ENCODE measurements at places on chromosomes 12 and 14. TPM values are rescaled to one million over a fixed set of nuclear protein-coding genes. Genes with fewer than 3 reads are reported as not detected.
A peak's percentile ranks its signal among the peaks of the same experiment; 100 is the strongest.

- DNase-seq: no peak
Observed at GRCh38 chr14:92677087-92677668, 71.2 kb downstream of the LGMN start.

GRCh38 chr12:115075552-115076170, 391.7 kb upstream of the TBX3 start:
- DNase-seq: no peak

The TGM1 gene
- total RNA-seq: 3.0 TPM

The BCL2L2 gene
- total RNA-seq: 54.2 TPM

The RDH12 gene
- total RNA-seq: 166 TPM

The MORN3 gene
- total RNA-seq: 0.69 TPM

The RAP1B gene
- 111 TPM for total RNA-seq

DNA sequence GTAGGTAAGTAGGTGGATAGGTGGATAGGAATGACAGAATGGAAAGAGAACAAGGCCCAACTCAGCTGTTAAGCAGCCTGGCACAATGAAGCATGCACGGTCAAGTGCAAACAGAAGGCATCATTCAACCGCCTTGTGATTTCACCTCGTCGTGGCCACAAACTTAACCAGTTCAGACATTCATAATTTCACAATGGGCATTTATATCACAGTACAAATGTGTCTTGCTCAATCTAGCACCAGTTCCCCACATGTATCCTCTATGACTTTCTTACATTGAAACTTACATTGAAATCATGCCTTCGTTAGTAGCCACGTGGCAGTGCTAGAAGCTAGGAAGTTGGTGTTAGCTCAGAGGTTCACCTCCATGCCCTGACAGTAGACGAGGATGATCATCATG, 207.5 kb downstream of the ETV6 start:
- DNase-seq: no peak

GRCh38 chr14:96519970-96520369, 17.8 kb downstream of the PAPOLA start:
- DNase-seq: no peak

The ORMDL2 gene
- 66.2 TPM for total RNA-seq

GRCh38 chr14:89373185-89373584, 43.8 kb downstream of the FOXN3 start:
- DNase-seq: no peak

DNA sequence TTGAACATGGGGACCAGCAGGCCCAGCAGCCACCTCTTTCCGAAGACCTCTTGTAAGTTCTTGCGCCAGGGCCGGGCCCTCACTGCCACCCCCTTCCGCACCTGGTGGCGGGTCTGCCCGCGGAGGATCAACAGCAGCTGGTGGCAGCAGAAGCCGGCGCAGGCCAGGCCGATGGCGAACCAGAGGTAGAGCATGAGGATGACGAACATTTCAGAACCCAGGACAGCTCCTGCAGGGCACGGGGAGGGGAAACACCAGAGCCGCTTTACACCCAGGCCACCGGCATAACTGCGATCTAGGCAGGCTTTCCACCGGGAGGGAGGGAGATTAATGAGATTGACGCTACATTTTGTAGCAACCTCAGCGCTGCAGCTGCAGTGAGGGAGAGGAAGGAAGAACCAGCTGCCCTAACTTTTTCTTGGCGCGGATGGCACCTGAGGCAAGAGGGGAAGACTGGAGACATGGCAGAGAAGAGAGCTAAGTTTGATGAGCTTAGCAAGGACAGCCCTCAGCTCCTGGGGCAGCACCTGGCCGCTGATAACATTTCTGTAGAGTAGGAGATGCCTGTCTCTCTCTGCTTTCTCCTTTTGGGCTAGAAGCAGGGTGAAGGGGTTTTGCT, 7.8 kb downstream of the ZDHHC22 start:
- peak; percentile 75 for DNase-seq

The TSPAN19 gene
- total RNA-seq: not detected

DNA sequence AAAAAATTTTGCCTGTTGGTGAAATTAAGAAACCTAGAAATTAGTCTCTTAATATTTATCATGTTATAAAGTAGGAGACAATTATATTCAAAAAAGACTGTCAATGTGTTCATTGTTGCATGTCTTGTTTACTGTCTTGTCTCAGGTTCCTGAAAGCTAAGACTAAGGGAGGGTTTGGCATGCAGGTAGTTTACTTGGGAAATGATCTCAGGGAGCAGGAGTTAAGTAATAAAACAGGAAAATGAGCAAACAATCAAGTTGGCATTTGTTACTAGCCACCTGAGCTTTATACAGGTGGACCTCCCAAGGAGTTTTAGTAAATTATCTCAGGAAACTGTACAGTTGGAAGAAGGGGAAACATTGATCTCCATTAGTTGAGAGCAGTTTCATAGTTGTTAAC, 188.0 kb upstream of the MDGA2 start:
- DNase-seq: no peak

DNA sequence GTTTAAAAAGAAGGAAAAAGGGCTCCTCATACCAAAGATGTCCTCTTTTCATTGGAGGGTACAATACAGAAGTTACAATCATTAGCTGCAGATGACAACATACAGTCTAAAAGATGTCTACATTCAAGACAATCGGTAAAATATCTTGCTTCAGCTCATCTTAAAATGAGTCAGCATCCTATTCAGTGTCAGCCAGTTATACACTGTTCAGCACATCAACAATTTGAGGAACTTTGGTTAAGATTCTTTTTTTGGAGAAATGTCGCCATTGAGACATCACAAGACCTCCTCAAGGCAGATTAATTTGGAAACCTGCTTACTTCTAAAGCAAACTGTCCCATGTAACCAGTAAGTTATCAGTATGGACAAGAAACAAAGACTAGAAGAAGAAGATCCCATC, 100.7 kb upstream of the SLC38A4 start:
- DNase-seq: no peak

- no peak for DNase-seq
Observed at GRCh38 chr12:31620311-31620710, 29.4 kb upstream of the DENND5B start.

GRCh38 chr12:84247931-84248330, 664.7 kb downstream of the SLC6A15 start:
- no peak for DNase-seq

The AKAP5 gene
- total RNA-seq: 1.5 TPM

- no peak for DNase-seq
Observed at GRCh38 chr12:22321638-22322037, 12.9 kb downstream of the ST8SIA1 start.

DNA sequence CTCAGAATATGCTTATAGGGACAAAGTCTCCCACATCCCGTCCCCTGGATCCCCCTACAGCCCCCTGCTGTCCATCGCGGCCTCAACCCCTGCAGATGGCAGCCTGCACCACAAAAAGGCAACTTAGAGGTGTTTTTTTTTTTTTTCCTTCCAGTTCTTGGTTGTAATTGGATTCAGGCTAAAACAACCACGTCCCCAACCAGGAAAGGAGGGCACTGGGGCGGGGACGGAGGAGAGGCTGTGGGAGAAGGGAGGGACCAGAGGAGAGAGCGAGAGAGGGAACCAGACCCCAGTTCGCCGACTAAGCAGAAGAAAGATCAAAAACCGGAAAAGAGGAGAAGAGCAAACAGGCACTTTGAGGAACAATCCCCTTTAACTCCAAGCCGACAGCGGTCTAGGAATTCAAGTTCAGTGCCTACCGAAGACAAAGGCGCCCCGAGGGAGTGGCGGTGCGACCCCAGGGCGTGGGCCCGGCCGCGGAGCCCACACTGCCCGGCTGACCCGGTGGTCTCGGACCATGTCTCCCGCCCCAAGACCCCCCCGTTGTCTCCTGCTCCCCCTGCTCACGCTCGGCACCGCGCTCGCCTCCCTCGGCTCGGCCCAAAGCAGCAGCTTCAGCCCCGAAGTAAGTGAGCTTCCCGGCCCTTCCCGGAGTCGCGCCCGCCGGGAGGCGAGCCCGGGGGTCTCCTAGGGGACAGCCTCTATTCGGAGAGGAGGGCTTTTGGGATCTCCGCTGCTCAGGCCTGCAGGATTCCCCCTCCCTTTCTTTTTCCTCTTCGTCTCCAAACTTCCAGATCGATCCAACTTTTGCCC, at the start of gene MMP14:
TSS of gene MMP14 (plus strand) at position 285 of the 813 bp plus-strand sequence. CDS start at position 518, 233 bp downstream.
- DNase-seq: peak; percentile 68

The AKAP6 gene
- 40.1 TPM for total RNA-seq

The KLRD1 gene
- 1.8 TPM for total RNA-seq

DNA sequence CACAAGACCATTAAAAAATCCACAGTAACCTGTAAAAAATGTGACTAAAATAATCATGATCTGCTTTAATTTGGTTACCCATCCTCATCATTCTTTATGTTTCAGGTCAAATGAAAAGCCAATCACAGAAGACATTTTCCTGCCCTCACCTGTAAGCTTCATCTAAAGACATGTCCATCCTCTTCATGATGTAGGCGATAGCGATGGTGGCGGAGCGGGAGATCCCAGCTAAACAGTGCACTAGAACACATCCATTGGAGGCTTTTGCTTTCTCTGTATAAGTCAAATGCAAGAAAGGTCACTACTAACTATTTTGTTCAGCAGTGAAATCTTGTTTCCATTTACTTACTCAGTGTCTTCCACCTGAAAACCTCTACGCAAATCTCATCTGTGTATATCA, 82.6 kb downstream of the DUSP16 start:
- no peak for DNase-seq

The PSMC6 gene
- total RNA-seq: 61.6 TPM

The AMDHD1 gene
- 1.2 TPM for total RNA-seq

The RFLNA gene
- 0.49 TPM for total RNA-seq

- peak; percentile 32 for DNase-seq
Observed at GRCh38 chr12:70719672-70720420, 82.6 kb upstream of the PTPRB start.

GRCh38 chr12:92486443-92487137, 216.2 kb upstream of the PLEKHG7 start:
- DNase-seq: no peak

DNA sequence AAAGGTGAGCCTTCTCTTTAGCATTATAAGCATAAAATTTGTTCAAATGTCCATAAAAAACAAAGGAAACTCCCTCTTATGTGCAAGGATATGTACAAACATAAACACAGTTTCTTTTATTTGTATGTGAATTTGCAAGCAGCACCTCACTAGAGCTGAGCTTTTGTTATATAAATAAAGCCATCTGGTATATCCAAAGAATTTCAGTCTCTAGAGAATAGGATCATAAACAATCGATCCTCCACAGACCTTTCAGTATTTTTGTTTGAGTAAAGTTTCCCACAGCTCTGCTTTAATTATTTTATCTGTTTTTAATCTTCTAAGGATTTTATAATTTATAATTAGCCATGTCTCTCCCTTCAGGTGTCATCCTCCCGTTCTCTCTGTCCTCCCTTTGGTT, 89.2 kb downstream of the OTOGL start:
- no peak for DNase-seq

DNA sequence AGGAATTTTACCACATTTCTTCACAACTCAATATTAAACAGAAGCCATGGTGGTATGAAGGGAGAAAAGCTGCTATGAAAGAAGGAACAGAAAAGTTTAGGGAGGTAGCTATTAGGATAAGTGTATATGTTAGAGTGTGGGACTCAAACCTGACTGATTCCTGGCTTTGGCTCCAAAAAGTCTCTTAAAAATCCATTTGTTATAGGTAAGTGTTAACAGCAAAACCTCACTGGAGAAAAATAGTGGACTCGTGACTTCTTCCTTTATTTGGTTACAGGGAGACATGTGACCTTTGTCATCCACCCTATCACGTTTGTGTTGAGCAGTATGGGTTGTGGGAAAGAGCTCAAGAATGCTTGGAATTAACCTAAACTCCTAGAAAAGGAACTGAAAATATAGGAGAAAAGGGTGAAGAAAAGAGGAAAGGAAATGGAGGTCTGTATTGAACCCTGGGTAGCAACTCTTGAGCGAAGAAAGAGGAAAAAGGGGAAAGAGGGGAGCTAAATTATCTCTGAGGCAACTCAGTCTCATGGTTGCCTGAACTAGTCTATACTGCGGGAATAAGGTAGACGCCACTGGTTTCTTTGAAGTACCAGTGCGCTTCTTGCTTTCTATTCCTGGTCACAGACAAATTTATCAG, 3.6 kb upstream of the EID3 start:
- no peak for DNase-seq

DNA sequence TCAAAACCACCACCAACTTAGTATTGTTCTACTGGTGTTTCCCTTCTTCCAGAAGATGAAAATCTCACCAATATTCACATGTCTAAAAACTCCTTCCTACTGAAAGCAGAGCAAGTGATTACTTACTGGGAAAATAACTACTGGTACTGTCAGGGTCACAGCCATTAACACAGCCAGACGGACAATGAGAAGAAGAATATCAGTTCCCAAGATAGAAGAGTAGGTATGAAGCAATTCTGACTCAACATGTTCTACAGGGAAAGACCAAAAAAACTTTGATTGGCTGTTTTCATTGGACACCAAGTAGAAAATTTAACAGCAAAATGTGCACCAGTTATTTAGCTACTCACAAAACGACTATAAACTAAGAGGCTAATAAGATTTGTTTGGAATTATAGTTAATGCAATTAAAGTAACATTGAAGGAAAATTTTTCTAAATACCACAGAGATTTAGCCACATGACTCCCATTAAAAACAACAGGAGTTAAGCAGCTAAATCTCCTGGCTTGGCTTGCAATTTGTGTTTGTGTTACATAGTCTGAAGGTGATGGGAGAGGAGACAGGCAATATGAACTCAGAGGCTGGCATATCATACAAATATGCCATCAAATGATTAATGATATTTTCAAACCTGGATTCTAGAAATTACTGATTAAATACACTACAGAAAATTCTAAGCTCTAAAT, 9.5 kb downstream of the SLC38A2 start:
- DNase-seq: no peak

GRCh38 chr14:64556526-64556925, 6.8 kb downstream of the PPP1R36 start:
- no peak for DNase-seq

The KLHDC1 gene
- total RNA-seq: 5.2 TPM

GRCh38 chr12:13530966-13531365, 334.4 kb downstream of the EMP1 start:
- DNase-seq: no peak

The TCL1B gene
- total RNA-seq: not detected

GRCh38 chr12:91100906-91101305, 10.4 kb downstream of the LUM start:
- DNase-seq: no peak

DNA sequence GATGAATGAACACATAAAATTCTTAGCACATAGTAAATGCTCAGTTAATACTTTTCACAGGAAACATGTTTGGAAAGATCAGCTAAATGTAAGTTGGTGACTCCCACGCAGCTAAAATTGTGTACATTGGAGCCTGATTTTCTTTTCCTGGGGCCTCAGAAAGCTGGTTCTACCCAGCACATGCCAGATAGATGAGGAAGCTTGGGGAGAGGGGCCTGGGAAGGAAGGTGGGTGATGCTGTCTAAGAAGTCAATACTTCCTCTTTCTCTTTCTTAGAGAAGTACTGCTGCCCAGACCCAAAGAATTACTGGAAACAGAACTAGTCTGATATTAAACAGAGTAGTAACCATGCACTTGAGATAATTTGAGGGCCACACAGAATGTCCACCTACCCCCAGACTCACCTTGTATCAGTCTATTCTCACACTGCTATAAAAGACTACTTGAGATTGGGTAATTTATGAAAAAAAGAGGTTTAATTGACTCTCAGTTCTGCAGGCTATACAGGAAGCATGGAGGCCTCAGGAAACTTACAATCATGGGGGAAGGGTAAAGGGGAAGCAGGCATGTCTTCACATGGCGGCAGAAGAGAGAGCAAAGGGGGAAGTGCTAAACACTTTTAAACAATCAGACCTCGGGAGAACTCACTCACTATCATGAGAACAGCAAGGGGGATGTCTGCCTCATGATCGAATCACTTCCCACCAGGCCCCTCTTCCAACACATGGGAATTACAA, 123.3 kb upstream of the MED13L start:
- DNase-seq: no peak

The PRR4 gene
- total RNA-seq: 2.6 TPM

The CD163L1 gene
- total RNA-seq: 3.9 TPM

GRCh38 chr12:64568298-64568697, 42.0 kb upstream of the RASSF3 start:
- DNase-seq: no peak
